Putamen (tissue), 1 donor: ENCODE measurements at places on chromosomes 13 and 19.
A peak's percentile ranks its signal among the peaks of the same experiment; 100 is the strongest.

DNA sequence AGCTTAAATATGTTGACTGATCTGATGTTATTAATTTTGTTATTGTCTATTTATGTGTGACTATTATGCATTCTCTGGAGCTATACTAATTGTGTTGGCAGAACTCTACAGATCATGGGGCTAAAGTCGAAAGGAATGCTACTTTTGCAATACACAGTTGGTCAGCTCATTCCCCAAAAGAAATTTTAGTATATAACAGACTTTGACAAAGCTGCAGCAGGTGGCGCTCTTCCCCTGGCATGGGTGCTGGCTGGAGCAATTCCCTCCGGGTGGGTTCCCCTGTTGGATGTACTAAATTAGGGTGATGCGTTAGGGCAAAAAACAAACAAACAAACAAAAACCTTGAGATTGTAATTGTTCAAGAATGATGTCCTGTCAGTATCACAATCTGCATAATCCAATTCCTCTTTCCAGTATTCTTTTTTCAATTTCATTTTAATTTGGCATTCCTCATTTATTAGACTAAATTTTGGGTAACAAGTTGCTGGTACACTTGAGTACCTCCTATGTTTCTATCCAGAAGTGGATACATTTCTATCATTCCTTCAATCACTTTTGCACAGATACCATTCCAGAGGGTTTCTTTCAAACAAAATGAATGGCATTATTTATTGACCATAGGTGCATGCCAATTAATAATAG, 322.8 kb upstream of the EDNRB start:
- DNase-seq, result no peak

GRCh38 chr13:33519561-33520467, 234.3 kb upstream of the STARD13 start:
- no peak for DNase-seq

DNA sequence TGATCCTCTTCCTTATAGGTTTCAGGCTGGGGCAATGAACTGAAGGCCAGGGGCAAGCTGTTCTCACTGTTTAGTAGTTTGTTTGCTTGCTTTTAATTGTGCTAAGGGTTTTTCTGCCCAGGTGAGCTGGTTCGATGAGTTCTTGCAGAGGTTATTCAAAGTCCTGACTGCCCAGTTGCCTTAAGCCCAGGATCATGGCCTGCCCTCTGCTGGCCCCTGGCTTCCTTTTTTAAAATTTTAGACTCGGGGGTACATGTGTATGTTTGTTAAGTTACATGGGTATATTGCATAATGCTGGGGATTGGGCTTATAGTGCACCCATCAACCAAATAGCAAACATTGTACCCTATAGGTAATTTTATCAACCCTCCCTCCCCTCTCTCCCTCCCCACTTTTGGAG, 65.7 kb downstream of the ZNF536 start:
- DNase-seq, result no peak

DNA sequence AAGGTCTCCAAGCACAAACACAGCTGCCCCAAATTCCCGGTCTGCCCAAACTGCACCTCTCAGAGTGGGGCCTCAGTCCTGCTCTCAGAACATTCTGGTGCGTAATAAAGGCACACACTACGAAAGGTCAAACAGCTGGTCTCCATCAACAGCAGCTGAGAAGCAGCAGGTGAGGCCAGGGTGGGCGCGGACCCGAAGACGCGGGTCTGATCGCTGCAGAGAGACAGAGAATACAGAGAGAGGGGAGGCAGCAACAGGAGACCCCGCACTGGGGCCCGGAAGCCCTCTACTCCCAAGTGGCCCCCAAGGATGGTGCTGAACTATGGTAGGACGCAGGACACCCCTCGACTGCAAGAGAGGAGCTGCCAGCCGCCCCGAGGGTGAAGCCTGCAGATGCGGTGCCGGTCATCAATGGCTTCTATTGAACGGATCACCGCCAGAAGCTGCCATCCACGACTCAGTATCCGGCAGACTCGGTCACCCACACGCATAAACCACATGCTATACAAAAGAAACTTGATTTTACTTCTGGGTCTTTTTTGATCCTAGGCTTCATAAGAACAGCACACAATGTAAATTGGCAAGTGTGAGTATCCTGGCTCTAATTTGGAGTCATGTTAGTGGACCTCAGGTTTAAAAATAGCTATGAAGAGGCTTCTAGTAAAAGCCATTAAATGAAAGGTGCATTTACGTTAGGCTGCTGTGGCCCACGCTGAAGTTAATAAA, 33.4 kb downstream of the STK24 start:
- no peak for DNase-seq

DNA sequence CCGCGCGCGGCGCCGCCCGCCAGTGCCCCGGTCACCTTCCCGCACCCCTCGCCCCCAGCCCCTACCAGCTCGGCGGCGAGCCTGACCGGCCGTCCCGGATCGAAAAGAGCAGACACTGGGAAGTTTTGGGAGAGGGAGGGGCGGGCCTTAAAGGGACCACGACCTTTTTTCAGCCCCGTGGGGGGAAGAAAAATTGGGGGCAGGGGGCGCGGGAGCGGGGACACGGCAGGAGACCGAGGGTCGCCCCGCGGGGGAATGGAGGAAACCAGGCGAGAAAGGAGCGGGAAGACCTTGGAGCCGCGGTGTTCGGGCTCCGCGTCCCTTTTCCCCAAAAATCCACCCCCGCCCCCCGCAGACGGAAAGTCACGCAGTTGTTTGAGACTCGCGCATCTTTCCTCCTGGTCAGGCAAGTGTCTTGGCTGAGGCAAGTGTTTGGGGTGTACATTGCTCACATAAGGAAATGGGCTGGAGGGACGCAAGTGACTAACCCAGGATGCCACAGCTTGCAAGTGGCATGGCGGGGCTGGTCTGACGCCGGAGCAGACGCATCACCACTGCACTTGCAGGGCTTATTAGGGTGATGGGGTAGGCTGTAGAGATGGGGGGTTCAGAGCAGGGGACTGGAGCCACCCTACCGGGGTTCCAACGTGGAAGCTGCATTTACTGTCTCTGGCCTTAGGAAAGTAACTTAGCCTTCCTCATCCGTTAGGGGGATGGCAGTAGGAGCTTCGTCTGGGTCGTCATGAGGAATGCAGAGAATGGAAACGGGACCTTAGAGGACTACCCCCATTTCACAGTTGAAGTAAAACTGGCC, 2.7 kb upstream of the HNRNPL start:
- peak; percentile 45 for DNase-seq

- DNase-seq, result no peak
Observed at GRCh38 chr13:60162096-60162495, 1.6 kb downstream of the DIAPH3 start.
